Stimulated activated CD4-positive, alpha-beta T cell treated with anti-CD3 and anti-CD28 coated beads, Interleukin-1b, Interleukin-23, amount 100 ng/mL, for 1 hour (primary cell): ENCODE measurements at places on chromosomes 2 and 18.

DNA sequence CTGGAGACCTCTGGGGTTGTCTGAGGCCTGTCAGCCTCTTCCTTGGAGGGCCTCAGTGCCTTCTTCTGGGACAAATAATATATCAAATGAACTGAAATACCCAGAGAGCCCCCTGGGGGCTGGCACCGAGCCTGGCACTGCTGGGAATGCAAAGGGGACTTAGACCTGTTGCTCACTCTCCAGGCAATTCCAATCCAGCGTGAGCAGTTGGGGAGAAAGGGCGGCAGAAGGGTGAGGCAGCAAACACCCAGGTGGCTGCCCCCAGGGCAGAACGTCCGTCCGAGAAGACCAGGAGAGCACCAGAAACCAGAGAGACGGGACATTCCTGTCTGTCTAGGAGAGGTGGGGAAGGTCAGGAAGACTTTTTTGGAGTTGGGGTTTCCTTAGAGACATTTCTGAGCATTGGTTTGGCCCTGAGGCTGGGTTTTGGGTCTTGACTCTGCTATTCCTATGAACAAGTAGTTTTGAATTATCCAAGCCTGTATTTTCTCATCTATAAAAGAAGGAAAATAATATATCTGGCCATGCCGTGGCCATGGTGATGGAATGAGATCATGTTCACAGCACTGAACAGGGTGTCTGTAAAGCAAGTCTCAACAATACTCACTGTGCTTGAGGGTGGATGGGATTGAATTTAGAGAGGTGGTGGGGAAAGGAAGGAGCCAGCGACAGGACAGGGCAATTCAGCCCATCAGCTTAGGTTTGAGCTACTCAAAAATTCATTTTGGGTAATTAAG lies 44.3 kb upstream of the ZBTB7C start:
- DNase-seq = no peak

- no peak for DNase-seq
These were observed 396.3 kb downstream of the TRIB2 start for GRCh38 chr2:13113002-13113401.

DNA sequence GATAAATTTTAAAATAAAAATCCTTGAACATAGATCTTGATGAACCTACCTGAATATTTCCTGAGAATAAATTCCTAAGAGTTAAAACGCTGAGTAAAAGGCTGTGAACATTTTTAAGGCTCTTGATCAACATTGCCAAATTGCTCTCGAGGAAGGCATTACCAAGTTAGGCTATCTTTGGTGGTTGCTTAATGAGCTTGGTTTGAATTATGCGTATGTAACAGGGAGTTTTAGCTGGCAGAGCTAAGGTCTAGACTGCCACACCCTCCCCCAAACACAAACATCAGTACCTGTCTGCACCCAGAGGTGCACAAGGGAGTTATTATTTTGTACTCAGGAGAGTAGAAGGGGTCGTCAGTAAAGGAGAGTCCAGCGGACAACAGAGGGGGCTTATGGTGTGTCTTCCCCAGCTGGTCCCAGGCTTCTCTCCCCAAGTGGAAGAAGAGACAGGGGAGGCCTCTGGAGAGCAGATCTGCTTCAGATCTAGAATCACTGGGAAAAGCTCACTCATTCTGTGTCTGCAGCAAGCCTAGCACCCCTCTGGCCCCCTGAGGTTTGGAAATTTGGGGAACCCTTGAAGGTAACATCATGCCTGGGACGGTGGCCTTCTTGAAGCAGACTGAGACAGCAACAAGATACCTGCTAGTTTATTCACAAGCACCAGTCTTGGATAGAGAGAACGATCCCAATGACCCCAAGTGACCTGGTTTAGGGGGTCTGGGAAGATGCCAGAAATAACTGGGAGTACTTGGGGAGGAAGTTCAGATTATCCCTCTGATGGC lies 197.2 kb upstream of the ID2 start:
- DNase-seq = no peak

GRCh38 chr2:33131749-33132148 lies 185.0 kb downstream of the LTBP1 start:
- DNase-seq = no peak
